NCI-H1105 (cell line): ENCODE measurements at places on chromosomes 7 and 10.

DNA sequence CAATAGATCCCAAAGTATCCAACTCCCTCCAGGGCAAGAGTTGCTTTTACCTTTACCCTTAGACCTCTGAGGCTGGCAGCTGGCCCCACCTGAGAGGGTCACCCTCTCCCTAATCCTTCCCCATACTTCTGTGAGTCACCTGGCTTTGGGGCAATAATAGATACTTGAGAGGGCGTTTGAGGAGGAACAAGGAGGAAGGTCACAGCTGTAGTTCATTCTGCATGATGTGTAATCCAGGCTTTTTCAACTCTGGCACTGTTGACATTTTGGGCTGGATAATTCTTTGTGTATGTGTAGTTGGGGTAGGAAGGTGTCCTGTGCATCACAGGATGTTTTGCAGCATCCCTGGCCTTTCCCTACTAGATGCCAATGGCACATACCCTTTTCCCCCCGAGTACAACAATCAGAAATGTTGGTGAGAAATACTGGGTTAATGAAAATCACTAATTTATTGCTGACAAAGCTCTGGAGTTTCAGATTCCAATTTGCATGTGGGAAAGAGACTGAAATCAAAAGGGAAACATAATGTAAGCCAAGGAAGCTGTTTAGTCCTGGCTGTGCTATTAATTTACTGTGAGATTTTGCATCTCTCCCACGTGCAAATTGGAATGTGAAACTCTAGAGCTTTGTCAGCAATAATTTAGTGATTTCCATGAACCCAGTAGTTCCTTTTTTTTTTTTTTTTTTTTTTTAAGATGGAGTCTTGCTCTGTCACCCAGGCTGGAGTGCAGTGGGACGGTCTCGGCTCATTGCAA is 3.6 kb downstream of the BLVRA start:
- DNase-seq: no peak

GRCh38 chr7:139797607-139798006 is 19.8 kb upstream of the HIPK2 start:
- no peak for DNase-seq

- DNase-seq: no peak
These were observed 26.5 kb upstream of the KCTD7 start for GRCh38 chr7:66602159-66602558.

GRCh38 chr10:76130892-76131291 is 699.5 kb downstream of the LRMDA start:
- DNase-seq: no peak

- no peak for DNase-seq
These were observed 39.0 kb downstream of the TFAM start for GRCh38 chr10:58424176-58424575.

DNA sequence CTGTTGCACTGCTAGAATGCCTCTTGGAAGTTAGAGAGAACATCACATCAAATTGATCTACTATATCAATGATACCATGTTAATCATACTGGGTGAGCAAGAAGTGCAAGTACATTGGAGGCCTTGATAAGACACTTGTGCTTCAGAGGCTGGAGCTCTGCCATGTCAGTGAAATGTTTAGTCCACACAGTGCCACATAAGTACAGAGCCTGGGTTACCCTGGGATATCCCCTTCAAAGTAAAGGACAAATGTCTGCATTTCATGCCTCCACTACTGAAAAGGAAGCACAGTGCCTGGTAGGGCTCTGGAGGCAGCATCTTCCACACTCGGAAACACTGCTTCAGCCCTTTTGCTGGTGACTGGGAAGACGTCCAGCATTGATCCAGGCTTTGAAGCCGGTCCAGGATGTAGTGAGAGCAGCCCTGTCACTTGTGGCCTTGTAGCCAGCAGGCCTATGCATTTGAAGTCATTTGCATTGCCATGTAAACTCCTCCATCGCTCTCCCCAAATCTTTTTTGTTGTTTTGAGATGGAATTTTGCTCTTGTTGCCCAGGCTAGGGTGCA is 15.7 kb upstream of the STN1 start:
- no peak for DNase-seq

DNA sequence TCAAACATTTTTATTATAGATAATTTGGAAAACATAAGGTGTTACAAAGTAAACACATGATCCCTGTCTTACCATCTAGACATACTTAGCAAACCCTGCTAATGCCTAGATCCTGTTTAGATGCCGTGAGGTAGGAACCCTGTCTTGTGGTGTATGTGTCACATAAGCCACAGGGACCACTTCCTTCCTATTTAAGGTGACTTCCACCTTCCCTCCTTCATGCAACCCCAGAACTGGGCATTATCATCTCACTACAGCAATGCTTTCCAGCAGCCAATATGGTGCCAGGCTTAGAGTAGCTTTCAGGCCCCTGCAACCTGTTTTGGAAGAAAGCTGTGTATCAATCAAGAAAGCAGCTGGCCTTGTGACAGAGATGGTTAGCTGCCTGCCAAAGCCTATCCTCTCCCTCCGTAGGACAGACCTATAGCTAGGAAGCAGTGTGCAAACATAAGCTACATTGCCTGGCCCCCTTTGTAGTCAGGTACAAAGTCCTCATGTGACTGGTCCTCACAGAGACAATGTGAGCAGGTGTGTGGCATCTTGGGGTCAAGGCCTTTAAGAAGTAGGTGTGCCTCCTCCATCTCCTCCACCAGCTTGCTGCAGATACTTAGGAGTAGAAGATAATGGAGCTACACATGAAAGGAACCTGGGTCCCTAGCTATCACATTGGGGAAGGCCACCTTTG is 146.8 kb downstream of the SPAG6 start:
- no peak for DNase-seq

GRCh38 chr7:38561166-38561565 is 70.0 kb downstream of the AMPH start:
- DNase-seq: no peak

GRCh38 chr10:70974351-70974901 is 86.1 kb upstream of the PCBD1 start:
- DNase-seq: no peak

DNA sequence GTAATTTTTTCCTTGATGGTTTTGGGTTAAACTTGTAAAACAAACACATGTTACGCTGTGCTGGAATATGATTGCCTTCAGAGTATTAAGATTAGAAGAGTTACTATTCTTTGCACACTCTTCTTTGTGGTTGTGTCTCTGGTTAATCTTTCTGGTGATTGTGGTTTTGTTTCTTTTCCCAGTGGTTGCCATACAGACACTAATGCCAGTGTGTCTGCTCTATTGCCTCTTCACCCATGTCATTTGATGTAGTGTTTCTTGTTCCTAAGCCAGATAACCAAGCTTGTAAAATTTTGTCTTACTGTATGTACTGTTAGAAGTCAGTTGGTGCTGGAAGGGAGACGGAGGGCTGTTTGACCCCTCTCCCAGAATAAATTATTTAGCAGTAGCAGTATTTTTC is 124.8 kb downstream of the PHTF2 start:
- DNase-seq: no peak

GRCh38 chr7:96233084-96233483 is 88.8 kb downstream of the SLC25A13 start:
- no peak for DNase-seq

- no peak for DNase-seq
These were observed 34.1 kb downstream of the ZRANB1 start for GRCh38 chr10:124975977-124976514.

DNA sequence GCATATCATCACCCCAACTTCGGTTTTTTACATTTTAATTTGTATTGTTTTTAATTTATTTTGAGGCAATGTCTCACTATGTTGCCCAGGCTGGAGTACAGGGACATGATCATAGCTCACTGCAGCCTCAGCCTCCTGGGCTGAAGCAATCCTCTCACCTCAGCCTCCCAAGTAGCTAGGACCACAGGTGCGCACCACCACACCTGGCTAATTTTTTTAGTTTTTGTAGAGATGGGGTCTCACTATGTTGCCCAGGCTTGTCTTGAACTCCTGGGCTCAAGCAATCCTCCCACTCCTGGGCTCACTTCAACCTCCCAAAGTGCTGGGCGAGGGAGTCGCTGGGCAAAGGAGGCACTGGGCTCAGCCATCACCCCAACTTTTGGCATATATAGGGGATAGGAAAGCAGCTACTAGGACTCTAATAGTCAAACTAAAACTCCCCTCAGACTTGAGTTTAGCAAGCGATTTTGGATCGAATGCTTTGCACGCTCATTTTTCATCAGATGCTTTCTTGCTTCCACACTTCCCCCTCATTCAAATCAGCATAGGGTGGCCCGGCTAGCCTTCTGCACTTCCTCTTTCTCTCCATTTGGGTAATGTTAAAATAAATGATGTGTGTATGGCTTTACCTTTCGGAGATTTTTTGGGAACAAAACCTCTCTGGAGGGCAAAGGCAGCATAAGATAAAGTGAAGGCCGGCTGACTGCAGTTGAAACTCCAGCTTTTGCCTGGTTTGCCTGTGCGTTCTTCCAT is 20.8 kb upstream of the NMT2 start:
- no peak for DNase-seq

DNA sequence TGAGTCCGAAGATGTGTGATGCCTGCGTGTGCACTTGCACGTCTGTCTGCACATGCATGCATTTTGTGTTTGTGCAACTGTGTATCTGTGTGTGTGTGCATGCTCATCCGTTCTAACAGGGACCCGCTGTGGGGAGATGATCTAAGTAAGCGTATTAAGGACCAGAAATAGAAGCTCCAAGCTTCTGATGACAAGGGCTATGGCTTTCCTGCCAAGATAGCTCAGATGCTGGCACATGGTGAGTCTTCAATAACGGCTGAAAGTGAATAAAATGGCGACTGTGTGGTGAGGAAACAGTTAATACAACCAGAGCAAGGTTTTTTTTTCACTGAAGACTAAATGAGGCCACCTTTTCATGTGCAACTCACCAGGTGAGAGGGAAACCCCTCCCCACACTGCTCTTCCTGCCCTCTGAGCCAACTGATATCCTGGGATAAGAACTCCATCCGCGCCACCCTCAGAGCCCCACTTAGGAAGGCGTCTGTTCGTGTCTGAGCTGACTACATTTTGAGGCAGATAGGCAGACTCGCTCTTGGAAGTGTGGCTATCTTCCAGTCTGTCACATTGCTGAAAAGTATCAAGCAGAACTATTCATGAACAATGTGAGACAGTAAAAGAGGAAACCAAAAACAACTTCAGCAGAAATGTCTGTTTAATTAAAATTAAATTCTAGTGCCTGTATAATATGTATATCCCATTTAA is 47.4 kb upstream of the TCERG1L start:
- DNase-seq: no peak

DNA sequence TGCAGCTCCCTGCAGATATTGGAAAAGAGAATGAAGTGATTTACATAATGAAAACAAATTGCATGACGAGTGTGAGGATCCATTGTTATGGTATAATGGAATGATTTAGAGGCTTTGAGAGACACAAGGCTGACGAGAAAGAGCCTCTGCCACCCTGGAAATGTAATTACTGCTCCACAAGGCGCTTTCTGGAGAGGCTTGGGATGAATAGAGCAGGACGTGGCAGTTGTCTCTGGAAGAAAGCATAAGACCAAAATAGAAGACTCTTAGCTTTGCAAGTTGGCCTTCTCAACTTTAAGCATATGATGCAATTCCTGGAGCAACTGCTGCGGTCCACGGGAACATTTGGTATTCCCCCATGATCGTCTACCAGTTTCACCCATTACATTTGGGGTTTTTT is 181.9 kb upstream of the TCF7L2 start:
- DNase-seq: no peak

GRCh38 chr7:110852156-110852940 is 238.6 kb upstream of the LRRN3 start:
- DNase-seq: no peak

GRCh38 chr7:36604806-36605205 is 119.5 kb downstream of the AOAH start:
- DNase-seq: no peak

- no peak for DNase-seq
These were observed 86.3 kb upstream of the PIK3CG start for GRCh38 chr7:106778656-106779250.

GRCh38 chr10:128043259-128044045 is 82.8 kb downstream of the MKI67 start:
- DNase-seq: no peak

DNA sequence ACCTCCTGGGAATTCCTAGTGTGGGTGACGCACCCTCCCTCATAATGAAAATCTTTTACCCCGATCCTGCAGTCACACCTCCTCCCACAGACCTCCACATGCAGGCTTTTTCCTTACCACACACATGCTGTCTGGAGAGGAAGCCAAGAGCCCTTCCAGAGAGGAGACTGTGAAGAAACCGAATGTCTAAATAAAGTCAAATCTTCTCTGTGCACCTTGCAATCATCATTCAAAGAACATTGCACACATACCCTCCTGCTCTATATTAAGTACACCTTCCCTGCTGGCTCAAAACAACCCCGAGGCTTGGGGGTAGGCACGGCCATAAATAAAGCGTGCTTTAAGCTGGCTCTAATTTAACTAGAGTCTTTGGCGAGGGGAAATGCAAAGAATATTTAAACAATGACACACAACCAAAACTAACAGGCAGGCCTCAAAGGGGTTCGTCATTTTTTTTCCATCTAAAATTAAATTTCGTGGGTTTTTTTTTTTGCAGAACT is 34.9 kb downstream of the CALML3 start:
- no peak for DNase-seq

DNA sequence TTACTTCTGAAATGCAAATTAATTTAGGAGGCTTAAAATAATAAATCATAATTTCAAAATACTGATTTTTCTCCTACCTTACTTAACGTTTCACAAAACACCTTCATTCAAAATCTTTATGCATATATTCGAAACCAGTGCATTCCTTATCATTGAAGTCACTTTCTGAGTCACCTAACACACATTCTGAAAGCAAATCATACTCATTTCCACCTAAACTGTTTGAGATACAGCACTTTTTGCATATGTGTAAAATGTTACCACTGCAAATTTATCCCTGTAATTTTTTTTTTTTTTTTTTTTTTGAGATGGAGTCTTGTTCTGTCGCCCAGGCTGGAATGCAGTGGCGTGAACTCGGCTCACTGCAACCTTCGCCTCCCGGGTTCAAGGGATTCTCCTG is 15.7 kb downstream of the PPP3CB start:
- DNase-seq: no peak

GRCh38 chr10:103905441-103905840 is 12.5 kb downstream of the STN1 start:
- no peak for DNase-seq

DNA sequence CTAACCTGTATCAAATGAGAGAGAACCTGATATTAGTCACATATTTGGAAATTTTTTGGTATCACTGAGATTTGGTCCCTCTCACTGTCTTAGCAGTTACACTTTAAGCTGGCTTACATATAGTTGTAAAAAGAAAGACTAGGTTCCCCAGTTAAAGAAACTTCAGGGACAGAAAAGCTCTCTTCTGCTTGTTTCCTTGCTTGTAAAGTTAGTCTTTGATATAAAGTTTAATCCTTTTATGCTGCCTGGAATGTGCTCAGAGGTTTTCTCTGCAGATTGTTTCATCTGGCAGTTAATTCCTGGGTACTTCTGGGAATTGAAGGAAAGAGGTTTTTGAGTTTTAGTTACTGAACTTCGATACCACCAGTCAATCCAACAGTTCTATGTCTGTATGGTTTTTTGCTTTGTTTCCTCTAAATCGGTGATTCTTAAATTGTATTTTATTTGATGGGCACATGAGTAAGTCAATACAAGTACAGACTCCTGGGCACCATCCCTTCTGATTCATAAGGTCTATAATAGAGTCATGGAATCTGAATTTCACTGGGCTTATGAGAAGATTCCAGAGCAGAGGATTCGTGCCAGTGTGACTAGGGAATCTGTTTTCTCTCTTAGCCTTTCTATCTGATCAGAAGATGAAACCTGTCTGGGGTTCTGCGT is 1080.9 kb upstream of the C7orf33 start:
- DNase-seq: no peak
